Endothelial cell of umbilical vein (primary cell): ENCODE measurements at places on chromosomes 1 and 21.

DNA sequence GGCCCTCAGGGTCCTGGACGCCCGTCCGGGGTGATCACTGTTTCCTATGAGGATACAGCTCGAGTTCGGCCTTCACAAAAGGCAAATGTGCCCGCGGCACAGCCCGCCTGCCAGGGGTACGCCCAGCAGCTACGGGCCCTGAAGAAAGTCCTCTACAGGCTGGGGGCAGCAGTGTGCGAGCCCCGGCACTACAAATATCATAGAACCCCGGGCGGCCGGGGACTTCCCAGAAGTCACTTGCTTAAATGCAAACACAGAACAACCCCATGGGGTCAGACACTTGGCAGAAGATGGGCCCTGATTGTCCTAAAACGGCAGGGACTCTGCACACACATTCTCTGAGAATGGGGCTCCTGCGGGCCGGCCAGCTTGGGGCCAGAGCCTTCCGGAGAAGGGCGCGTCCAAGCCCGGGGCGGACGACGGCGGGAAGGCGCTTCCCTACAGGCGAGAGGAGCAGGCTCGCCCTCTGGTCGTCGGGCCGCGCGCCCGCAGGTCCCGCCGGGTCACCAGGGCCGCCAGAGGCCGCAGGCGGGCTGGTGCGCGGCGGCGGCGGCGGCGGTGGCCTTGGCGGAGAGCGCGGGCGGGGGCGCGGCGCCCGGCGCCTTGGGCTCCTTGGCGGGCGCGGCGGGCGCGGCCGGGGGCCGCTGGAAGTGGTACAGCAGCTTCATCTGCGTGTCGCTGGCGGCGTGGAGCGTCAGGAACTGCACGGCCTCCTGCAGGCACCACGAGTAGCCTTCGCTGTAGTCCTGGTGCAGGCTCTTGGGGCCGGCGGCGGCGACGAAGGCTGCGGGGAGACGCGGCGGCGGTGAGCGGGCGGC lies 888 bp downstream of the HES5 start:
- no peaks in the 10 kb centered on the region for H3K36me3 ChIP-seq
- no peak for DNase-seq
- peaks cover 15% of the 10 kb centered on the region for H3K4me1 ChIP-seq
- H3K4me3 ChIP-seq, result no peak overlapping the region

- no peak for DNase-seq
- no peak overlapping the region for H3K4me3 ChIP-seq
- H3K36me3 ChIP-seq, result no peaks in the 10 kb centered on the region
- no peaks in the 10 kb centered on the region for H3K4me1 ChIP-seq
Measured at GRCh38 chr1:226748306-226748705, 9.2 kb upstream of the ITPKB start.

DNA sequence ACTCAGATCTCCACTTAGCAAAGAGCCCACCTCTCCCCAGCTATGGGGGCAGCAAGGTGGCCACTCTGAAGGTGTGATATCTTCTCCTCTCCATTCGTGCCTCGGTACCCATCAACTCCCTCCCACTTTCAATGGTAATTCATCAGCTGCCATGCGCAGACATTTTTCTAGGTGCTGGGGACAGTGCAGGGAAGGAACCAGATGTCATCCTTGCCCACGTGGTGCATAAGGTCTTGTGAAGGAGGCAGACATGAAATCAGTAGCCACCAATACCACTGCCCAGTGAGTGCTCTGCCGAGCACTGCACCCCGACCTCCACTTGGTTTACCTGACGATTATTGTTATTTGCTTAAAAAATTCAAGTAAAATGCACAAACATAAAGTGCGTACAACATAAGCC lies 76.3 kb upstream of the CSF3R start:
- H3K4me3 ChIP-seq, result no peak overlapping the region
- no peaks in the 10 kb centered on the region for H3K36me3 ChIP-seq
- no peaks in the 10 kb centered on the region for H3K4me1 ChIP-seq
- H3K27me3 ChIP-seq, result peaks cover 1% of the 10 kb centered on the region
- DNase-seq, result no peak

DNA sequence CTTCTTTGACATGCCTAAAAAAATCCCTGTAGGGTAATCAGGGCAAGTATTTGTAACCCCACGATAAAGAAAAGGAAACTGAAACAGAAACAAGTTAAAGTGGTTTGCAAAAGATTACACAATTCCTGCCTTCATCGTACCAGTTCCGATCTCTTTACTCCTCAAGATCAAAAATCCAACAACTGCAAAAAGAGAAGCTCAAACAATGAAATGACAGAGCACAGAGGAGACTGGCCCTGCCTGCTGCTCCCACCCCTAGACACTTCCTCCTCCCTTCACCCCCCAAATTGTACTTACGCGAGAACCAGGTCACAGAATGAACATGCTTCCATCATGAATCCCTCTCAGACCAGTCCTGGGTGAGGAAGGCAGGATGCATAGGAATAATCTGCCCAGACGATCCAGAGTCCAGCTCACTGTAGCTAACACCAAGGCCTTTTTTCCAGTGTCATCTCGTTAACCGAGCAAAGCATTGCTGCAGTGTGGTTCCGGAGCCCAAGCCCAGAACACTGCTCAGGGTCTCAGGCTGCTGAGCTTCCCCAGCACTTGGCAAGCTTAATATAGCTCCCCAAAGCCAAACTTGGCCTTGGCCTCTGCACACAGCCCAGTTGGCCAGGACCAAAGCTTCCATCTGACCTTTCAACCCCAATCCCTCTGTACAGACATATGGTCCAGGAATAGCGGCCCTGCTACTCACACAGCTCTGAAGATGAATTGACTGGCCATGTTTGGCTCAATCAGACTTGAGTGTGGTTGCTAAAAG lies 20.3 kb downstream of the RXRG start:
- H3K4me3 ChIP-seq, result no peak overlapping the region
- no peak overlapping the region for H3K27ac ChIP-seq
- no peak for DNase-seq
- H3K4me1 ChIP-seq, result peaks cover 5% of the 10 kb centered on the region
- H3K36me3 ChIP-seq, result no peaks in the 10 kb centered on the region
- H3K27me3 ChIP-seq, result no peaks in the 10 kb centered on the region

- no peak for DNase-seq
- H3K4me1 ChIP-seq, result no peaks in the 10 kb centered on the region
- no peaks in the 10 kb centered on the region for H3K36me3 ChIP-seq
- H3K4me3 ChIP-seq, result no peak overlapping the region
Measured at GRCh38 chr1:20551161-20551560, 1.2 kb upstream of the FAM43B start.

GRCh38 chr1:42824481-42825035 lies 7.4 kb upstream of the SVBP start:
- H3K27ac ChIP-seq, result no peak overlapping the region
- no peak overlapping the region for H3K4me3 ChIP-seq
- no peaks in the 10 kb centered on the region for H3K4me1 ChIP-seq
- no peak for DNase-seq
